Mesenchymal stem cell (in vitro differentiated cells and primary cell): ENCODE measurements at places on chromosomes 5 and 9.

GRCh38 chr5:176722757-176723156, 75.5 kb downstream of the TSPAN17 start:
- DNase-seq, result no peak

DNA sequence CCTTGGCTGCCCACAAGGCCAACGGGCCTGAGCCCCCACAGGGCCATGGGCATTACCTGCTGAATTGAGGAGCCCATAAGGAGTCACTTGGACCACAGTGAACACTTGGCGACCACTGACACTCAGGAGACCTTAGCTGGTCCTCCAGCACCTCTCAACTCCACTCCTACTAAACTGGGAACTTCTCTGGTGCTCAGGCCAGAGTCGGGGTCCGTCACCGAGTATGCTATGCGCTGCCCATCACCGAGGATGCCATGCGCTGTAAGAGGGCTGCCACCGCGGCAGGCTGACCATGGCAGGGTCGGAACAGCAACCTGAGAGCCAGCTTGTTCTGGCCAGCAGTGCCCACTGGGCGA, 600 bp upstream of the SQSTM1 start:
- peak; percentile 32 for DNase-seq

GRCh38 chr5:43484106-43484849, 613 bp upstream of the TMEM267 start:
- DNase-seq, result peak; percentile 93

DNA sequence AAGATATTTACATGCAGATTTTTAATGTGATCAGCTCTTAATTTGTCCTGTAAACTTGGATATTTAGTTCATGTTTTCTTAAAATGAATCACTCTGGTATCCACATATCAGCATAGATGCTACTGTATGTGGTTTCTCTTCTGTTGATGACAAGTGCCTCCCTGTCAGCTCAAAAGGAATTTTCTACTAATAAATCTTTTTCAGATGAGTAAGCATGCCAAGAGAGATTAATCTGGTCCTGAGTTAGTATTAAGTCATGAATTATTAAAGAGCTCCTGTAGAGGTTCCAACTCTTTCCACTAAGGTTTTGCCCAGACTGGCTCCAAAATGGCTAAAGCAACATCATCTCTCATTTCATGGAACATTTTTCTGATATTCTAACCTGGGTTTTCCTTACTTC, 129.2 kb downstream of the GOLPH3 start:
- peak; percentile 57 for DNase-seq

- DNase-seq, result no peak
Observed at GRCh38 chr9:128385496-128386460, 14.6 kb downstream of the URM1 start.

DNA sequence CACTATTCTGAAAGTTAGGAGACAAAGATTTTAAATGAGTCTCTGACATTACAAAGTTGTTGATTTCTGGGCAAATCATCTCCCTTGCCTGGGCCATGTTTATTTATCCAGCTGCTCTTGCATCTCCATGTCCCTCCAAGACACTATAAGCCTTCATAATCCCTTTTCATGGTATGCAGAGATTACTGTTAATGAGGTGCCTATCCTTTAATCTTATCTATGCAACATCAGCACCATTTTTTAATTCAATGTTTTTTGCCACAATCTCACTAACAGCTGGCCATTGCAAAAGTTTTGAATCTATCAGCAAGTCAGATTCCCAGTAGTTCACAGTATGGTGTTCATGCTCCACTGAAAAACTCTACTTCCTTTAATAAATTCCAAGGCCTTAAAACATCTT, 108.5 kb upstream of the PTPRD start:
- DNase-seq, result no peak

GRCh38 chr9:121333950-121334773, 35.9 kb downstream of the STOM start:
- no peak for DNase-seq

DNA sequence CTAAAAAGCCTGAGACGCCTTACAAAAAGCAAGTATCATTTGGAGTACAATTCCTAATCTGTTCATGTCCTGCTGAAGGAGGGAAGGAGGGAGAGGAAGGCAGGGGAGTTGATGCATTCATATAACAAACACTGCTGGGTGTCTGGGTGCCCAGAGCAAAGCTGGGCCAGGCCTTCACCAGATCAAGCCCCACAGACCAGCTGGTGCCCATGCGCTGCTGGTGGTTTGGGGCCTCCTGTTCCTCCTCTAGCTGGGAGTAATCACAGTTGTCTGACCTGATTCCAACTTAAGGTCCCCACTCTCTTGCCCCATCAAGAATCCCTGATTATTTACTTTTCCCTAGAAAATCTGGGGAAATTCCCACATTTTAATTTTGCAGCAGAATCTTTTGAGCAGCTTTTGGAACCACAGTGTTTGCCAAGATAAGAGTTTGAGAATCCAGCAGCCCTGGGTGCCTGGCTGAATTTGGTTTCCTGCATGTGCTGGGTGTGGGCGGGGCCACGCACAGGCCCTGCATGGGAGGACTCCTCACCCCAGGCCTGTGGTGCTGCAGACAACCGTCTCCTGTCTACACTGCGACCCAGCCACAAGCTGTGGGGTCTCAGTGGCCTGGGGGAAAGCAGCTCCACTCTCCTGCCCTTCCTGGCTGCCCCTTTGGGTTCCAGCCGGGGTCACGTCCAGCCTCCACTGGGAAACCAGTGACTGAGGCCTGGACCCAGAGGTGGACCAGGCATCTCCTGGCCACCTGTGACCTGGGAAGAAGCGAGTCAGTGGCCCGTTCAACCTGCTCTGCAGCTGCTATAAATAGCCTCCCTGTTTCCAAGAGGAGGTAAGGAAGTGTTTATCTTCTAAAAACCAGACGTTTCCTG, 47.5 kb downstream of the NEURL1B start:
- DNase-seq, result peak; percentile 39

GRCh38 chr5:133287500-133287899, 235.7 kb downstream of the HSPA4 start:
- DNase-seq, result peak; percentile 29

DNA sequence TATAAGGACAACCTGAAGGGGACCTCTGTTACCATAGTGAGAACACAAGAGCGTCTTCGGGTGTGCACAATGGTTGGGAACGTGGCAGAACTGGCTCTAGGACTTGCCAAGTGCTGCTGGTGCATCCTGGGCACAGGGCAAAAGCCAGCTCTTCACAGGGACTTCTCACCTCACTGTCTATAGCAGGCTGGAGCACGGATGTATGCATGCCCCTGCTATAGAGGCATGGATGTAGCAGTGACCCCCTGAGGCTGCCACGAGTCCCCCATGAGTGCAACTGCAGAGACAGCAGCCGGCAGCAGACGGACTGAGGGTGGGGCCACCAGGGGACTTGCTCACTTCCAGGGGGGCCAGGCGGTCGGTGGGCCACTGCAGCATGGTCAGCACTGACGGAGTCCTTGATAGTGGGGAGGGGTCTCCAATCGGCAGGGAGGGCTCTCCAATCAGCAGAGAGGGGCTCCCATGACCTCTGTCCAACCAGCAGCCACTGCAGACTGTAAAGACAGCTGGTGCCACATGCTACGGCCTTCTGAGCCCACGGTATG, 64.9 kb downstream of the SEMA4D start:
- no peak for DNase-seq

DNA sequence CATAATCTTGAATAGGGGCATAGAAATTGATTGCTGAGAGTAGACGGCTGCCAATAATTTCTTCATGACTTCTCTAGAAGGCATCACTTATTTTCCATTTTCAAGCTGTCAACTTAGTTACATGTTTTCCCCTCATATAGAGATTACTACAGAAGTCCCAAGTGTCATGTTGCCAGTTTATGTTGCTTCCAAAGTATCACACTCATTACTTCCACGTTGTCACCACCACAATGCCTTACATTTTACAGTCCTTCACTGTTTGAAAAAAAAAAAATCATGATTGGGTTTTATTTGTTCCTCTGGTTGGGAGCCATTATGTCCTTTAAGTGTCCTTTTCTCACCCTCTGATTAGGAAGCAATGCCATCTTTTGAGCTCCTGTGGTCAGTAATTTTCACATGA, 2144.6 kb upstream of the ACO1 start:
- DNase-seq, result no peak

DNA sequence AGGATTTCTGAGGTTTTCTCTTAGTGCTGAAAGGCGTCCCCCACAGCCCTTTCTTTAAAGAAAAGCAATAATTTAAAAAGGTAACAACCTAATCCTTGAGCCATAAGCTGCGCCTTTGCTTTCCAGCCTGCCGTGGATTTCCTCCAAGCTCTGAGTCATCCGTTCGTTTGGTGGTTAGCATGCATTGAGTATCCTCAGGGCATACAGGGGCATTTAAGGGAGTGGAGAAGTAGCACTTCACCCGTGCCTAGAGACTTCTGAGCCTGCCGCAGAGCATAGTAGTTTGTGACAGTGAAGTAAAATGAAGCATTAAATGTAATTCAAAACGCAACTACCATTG, 892 bp upstream of the TNC start:
- DNase-seq, result peak; percentile 92
